Tibial nerve (tissue), 4 donors: ENCODE measurements at places on chromosomes 3 and 15. TPM values are rescaled to one million over a fixed set of nuclear protein-coding genes. Genes with fewer than 3 reads are reported as not detected.
A peak's percentile ranks its signal among the peaks of the same experiment; 100 is the strongest.

The FETUB gene
- not detected for total RNA-seq

The SLC22A14 gene
- not detected for total RNA-seq

The GASK1A gene
- 43.0 TPM for total RNA-seq

The LTK gene
- not detected for total RNA-seq

The NCBP2 gene
- total RNA-seq: 30.6 TPM

The TMIE gene
- total RNA-seq: not detected

The SRGAP3 gene
- total RNA-seq: 11.7 TPM

The NPAP1 gene
- total RNA-seq: not detected

The ATP10A gene
- total RNA-seq: 8.1 TPM

GRCh38 chr15:73385205-73385604 lies 16.4 kb upstream of the HCN4 start:
- DNase-seq: no peak

DNA sequence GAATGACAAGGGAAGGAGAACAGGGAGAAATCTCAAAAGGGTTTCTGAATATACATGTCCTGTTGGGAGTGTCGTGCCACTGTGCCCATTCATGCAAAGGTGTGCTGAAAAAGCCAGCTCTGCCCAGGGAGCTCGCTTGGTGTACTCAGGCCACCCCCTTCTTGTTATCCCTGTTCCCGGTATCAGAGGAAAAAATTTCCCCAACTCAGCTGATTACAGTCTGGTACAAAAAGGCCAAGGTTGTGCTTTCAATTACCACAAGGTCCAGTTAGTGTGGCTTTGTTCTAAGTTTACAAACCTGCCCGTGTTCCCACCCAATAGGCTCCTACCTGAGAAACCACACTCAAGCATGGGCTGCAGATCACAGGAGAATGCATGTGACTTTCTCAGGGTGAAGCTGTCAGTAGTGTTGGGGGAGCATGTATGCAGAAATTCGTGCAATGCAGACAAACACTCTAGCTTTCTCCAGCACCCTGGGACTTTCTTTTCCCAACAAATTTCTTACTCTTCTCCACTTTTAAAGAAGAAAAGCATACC lies 648.5 kb downstream of the NR2F2 start:
- no peak for DNase-seq

- no peak for DNase-seq
Measured at GRCh38 chr15:66700412-66700801, 1.6 kb upstream of the SMAD6 start.

DNA sequence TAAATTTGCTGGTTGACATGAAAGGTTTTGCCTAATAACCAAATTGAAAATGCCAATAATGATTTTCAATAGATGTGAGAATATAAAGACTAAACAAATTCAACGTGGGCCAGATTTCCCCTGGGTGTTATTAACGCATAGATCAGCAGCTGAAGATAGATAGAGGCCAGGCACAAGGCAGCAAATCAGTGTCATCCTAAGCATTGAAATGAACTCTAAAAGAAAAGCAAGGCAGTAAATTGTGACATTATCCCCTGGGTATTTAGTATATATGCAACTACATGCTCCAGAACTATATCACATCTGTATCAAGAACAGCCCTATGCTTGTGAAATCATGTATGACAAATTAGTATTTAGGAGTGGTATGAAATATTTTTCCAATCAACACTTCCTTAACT lies 167.1 kb upstream of the EPHA3 start:
- DNase-seq: no peak

- DNase-seq: no peak
Measured at GRCh38 chr3:187737006-187737367, 8.3 kb downstream of the BCL6 start.

GRCh38 chr3:97895216-97895615 lies 73.4 kb downstream of the CRYBG3 start:
- DNase-seq: no peak

- DNase-seq: no peak
Measured at GRCh38 chr15:78265752-78266224, 1.4 kb downstream of the DNAJA4 start.

- peak; percentile 51 for DNase-seq
Measured at GRCh38 chr15:45456212-45457106, 66.1 kb downstream of the SLC30A4 start.

GRCh38 chr3:44093531-44093930 lies 148.2 kb upstream of the TOPAZ1 start:
- DNase-seq: no peak

DNA sequence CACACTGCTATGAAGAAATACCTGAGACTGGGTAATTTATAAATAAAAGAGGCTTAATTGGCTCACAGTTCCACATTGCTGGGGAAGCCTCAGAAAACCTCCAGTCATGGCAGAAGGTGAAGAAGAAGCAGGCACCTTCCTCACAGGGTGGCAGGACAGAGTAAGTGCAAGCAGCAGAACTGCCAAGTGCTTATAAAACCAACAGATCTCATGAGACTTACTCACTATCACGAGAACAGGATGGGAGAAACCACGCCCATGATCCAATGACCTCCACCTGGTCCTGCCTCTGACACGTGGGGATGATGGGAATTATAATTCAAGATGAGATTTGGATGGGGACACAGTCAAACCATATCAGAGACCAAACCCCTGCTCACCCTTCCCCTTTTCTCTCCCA lies 75.0 kb downstream of the TRIM69 start:
- DNase-seq: no peak

DNA sequence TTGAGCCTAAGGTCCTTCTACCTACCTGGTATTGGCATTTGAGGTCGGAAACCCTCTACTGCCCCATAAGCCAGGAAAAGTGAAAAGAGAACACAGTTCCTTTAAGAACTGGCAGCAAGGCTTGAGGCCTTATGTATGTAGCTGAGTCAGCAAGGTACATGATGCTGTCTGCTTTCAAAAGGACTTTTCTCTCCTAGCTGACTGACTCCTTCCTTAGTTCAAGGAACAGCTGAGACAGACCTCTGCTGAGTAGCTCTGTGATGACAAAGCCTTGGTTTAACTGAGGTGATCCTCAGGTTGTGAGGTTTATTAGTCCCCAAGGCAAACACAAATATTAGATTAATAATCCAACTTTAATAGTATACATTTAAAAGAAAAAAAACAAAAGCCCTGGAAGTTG lies 45.8 kb downstream of the ADPGK start:
- DNase-seq: no peak

GRCh38 chr3:114928989-114929640 lies 218.0 kb downstream of the ZBTB20 start:
- no peak for DNase-seq

DNA sequence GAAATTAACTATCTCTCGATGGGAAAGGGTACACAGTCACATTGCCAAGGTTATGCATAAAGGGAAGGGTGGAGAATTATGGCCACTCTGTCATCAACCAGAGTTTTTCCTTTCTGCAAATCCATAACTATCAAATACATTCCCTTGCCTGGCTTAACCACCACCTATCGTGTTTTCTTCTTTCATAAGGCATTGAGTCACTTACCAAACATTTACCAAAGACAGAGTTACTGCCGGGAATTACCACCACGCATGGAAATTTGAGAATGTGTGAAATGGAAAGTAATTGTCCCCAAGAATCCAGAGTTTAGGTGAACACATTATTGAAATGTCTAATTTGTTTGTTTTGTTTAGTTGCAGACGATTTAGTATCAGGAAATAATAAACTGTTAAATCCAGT lies 134.3 kb upstream of the LRRN1 start:
- no peak for DNase-seq

GRCh38 chr3:140349938-140350337 lies 327.9 kb upstream of the TRIM42 start:
- DNase-seq: no peak

DNA sequence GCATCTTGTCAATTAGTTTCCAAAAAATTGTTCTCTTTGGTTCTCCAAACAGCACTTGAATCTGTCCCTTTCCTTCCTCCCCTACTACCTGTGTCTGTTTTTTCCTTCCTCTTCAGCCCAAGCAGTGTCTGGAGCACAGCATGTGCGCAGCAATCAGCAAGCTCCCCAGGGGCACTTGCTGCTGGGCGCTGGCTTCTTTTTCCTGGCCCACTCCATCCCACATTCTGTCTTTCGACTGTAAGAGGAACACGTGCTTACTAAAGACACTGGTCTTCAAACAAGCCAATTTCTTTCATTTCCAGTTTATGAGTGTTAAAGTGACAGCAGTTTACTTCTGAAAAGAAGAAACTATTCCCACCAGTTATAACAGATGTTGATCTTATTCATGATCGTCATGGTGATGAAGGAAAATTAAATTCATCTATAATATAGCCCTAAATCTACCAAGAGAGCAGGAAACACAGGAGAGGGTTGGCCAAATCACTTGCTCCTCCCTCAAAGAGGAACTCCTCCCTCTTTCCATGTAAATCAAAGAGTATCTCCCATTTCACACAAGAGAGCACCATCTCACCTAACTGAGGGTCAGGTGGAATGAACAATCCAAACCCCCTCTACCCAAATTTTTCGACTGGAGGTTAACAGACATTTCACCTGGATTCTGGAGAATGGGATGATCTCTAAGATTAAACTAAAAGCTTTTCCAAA lies 115.4 kb downstream of the IGF2BP2 start:
- DNase-seq: no peak

DNA sequence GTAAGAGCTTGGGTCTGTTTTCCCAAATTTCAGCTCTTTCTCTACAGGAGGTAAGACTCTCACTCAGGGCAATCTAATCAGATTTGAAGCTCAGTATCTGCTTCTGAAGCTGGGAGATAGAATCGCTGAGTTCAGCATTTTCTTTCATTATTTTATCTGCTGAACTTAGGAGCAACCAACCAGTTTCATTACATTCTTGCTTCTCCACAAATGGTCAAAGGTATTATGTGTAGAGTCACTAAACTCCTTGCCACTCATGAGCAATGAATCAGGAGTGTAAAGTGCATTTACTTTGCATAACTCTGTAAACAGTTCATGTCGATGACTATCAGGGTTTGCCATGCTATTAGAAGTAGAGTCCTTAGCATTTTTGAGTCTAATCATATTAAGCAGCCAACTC lies 249.4 kb downstream of the CHL1 start:
- no peak for DNase-seq

GRCh38 chr3:15071699-15072098 lies 6.6 kb upstream of the MRPS25 start:
- DNase-seq: no peak

DNA sequence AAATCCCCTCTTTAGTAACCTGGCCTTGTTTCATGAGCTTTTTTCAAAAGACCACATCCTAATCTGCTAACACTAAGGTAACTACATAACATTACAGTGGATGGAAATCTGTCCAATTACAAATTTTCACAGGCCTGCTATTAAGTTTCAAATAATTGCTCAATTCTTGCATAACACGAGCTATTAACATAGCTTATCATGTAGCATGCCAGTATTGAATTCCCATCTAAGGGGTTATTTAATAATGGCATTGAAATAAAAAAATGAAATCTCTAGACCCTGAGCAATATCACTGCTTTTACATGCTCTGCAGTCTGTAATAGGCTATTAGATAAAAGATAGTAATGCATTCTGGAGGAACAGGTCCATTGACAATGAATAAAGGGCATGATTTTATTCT lies 748.3 kb upstream of the NECTIN3 start:
- no peak for DNase-seq

GRCh38 chr15:29016518-29016917 lies 130.7 kb downstream of the APBA2 start:
- DNase-seq: no peak

GRCh38 chr3:105367063-105367405 lies 325 bp downstream of the ALCAM start:
- no peak for DNase-seq

DNA sequence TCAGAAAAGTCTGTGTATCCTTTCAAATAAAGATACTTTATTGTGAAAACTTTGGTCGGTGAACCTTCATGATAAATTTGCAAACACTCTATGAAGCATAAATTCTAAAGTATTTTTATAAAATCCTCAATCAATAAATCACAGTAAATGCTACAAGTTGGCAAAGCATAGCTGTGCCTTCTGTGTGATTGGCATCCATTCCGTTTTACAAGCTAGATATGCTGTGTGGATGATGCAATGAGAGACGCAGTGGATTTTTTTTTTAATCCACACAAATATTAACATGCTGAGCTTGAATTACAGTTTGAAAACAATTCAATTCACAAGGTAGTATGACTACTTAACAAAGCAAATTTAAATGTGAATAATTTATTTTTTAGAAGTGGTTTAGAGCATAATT lies 937.2 kb downstream of the ZPLD1 start:
- no peak for DNase-seq

DNA sequence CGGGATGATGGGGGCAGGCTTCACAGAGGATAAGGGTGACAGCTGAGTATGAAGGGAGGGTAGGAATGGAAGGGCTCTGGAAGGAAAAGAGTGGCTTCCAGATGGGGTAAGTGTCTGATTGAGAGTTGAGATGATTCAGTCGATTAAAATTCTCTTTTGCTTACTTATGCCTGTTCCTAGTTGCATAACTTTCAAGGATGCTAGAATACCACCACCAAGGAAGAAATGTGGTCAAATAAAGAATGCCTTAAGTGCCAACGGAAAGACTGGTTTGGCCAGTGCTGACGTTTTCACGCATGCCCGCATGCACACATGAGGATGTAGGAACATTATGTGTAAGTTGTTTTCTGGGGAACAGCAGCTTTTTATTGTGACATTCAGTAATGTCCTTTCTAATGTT lies 263.4 kb upstream of the WNT5A start:
- DNase-seq: no peak

DNA sequence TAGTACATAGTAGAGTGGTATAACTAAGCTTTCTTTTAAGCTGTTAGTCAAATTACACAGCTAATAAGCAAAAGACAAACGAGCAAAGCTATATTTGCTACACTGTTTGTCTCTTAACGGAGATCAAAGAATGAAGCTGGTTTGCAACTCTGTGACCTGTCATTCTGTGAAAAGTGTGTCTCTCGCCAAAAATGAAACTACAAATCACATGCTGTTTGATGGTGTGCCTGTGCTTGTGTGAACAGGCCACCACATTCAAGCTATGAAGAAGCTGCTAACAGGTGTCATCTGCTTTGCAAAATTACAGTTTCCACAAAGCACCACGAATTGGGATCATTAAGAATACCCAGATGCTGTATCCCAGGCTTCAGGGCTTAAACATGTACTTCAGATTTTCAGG lies 667.8 kb upstream of the NAALADL2 start:
- DNase-seq: no peak

GRCh38 chr3:36461597-36461996 lies 81.3 kb downstream of the STAC start:
- DNase-seq: no peak

DNA sequence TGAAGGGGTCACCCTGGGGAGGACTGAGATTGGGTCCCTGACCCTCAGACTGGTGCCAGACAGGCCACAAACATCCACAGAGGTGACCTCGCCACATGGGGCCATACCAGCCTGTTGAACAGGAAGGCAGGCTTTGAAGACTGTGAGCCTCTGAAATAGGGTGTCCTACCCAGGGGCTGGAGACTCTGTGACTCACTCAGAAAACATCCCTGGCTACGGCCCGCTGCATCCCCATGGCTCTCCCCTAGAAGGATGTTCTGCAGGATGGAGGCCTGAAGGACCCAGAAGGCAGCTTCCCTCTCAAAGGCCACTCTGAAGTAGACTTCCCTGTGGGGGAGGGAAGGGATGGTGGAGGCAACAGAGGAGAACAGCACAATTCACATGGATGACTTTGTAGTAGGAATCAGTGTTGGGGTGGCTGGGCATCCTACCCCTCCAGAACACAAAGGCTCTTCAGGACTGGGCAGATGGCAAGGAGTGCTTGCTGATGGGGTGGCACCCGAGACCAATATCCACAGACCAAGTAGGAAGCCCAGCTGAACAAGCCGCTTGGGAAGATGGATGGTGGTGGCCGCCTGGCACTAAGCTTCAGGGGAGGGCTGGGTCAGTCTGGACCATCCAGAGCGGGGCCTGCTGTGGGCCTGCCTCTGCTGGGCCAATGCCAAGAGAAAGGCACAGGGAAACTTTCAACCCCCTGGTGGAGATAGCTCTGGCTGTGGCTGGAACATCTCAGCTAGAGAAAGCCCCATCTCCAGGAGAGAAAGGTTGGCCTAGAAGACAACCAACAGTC lies 37.6 kb upstream of the DUSP7 start:
- DNase-seq: no peak
